ENCODE measurements at places on chromosomes 1 and 21.
A peak's percentile ranks its signal among the peaks of the same experiment; 100 is the strongest.

- H3K36me3 ChIP-seq: no peaks in the 10 kb centered on the region
- no peaks in the 10 kb centered on the region for H3K4me1 ChIP-seq
- no peak overlapping the region for H3K27ac ChIP-seq
- no peak overlapping the region for H3K4me3 ChIP-seq
- no peak for DNase-seq
- no peaks in the 10 kb centered on the region for H3K27me3 ChIP-seq
These were observed 111.7 kb downstream of the DUSP10 start for GRCh38 chr1:221630236-221630635.

GRCh38 chr1:169697755-169698154, 13.7 kb downstream of the SELL start:
- no peaks in the 10 kb centered on the region for H3K36me3 ChIP-seq
- no peaks in the 10 kb centered on the region for H3K27me3 ChIP-seq
- no peaks in the 10 kb centered on the region for H3K4me1 ChIP-seq

- no peak overlapping the region for H3K27ac ChIP-seq
- no peak overlapping the region for H3K4me3 ChIP-seq
- no peaks in the 10 kb centered on the region for H3K27me3 ChIP-seq
- H3K4me1 ChIP-seq: no peaks in the 10 kb centered on the region
These were observed 238.1 kb downstream of the LRRC40 start for GRCh38 chr1:69967245-69967766.

GRCh38 chr1:169048043-169048442, 58.4 kb upstream of the ATP1B1 start:
- no peaks in the 10 kb centered on the region for H3K27me3 ChIP-seq
- no peaks in the 10 kb centered on the region for H3K4me1 ChIP-seq
- no peaks in the 10 kb centered on the region for H3K36me3 ChIP-seq

DNA sequence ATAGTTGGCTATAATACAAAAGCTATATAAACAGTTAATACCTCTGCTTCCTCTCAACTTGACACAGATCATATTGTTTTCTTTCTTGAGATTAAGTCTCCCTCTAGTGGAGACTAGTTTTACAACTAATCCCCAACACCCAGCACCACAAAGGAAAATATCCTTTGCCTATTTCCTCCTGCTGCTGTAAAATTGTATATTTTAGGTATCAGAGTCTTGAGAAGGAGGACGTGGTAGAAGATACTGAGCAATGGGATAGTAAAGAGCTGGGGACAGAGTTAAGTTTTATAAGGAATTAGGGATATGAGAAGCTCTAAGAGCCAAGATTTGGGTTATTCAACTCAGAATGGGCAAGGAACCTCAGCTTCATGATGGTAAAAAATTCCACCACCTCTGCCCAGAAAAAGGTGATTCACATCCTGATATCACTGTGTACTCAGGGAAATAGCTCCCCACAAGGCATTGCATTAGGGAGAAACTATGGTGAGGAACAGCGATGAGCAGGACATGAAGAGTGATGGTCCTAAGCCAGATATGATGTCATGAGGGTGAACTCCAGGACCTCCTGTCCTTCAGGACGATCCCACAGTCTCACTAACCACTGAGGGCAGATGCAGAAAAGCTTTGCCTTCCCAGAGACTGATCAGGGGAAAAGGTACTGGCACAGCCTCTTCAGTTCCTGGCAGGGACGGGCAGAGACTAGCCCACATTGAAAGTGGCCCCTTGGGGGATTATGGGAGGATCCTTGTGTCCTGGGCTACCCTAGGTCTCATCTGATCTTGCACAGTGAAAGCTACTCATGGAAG, 14.7 kb upstream of the CFAP126 start:
- peaks cover 16% of the 10 kb centered on the region for H3K4me1 ChIP-seq
- no peaks in the 10 kb centered on the region for H3K36me3 ChIP-seq
- H3K27ac ChIP-seq: peak overlapping the region; percentile 84
- no peaks in the 10 kb centered on the region for H3K27me3 ChIP-seq

GRCh38 chr1:78005755-78006154, 1.0 kb downstream of the DNAJB4 start:
- H3K36me3 ChIP-seq: peaks cover 8% of the 10 kb centered on the region
- peak overlapping the region; percentile 80 for H3K27ac ChIP-seq
- H3K4me1 ChIP-seq: peaks cover 40% of the 10 kb centered on the region
- H3K4me3 ChIP-seq: peak overlapping the region; percentile 44
- H3K27me3 ChIP-seq: no peaks in the 10 kb centered on the region

DNA sequence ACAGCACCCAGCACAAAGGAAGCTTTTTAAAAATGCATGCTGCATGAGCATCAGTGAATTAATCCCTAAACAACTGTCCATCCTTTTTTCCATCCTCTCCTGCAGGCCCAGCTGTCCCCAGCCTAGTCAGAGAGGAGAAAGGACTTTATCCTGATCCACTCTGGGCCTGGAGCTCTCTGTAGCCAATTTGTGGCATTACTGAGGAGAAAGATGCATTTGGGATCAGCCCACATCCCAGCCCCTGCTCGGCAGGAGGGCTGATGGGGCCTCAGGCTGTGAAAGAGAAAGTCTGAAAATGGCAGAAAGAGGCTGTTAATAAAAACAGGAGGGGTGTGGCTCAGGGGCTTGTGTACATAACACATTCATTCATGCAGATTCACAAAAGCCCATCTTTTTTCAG, 37.5 kb upstream of the ATP2B4 start:
- DNase-seq: no peak
- no peaks in the 10 kb centered on the region for H3K27me3 ChIP-seq

DNA sequence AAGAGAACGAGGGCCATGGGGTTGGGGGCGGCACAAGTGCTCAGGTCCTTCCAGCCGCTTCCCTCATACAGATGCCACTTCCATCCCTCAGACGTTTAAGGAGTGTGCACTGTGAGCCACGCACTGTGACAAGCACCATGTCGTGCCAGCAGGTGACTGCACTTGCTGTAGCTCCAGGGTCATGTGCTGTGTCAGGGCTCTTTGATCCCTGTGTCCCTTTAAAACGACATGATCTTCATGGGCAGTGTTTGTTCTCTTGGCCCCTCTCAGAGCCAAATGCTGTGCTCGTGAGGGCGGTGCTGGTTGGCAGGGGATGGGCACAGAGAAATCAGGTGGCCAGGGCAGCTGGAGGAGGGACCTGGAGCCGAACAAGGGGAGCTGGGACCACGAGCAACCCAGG, 19.9 kb downstream of the IL10RB start:
- no peaks in the 10 kb centered on the region for H3K36me3 ChIP-seq
- peaks cover 10% of the 10 kb centered on the region for H3K4me1 ChIP-seq
- H3K27me3 ChIP-seq: no peaks in the 10 kb centered on the region

DNA sequence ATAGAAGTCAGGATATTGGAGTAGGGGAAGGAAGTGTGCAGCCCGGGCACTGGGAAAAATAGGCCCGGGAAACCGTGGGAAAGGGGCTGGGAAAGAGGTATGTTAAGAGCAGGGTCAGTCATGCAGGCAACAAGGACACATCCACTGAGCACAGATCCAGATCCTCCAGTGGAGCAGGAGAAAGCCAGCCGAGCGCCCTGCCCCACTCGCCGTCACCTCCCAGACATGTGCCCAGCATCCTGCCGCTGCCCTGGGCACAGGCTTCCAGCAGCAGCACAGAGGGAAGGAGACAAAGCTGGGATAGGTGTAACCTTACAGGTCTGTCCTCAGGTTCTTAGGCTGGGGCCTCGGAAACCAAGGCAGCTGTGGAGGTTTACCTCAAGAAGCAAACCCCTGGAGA, 64.2 kb downstream of the FAM163A start:
- H3K4me3 ChIP-seq: no peak overlapping the region
- DNase-seq: no peak
- H3K4me1 ChIP-seq: no peaks in the 10 kb centered on the region
- peaks cover 3% of the 10 kb centered on the region for H3K27me3 ChIP-seq
- no peaks in the 10 kb centered on the region for H3K36me3 ChIP-seq

DNA sequence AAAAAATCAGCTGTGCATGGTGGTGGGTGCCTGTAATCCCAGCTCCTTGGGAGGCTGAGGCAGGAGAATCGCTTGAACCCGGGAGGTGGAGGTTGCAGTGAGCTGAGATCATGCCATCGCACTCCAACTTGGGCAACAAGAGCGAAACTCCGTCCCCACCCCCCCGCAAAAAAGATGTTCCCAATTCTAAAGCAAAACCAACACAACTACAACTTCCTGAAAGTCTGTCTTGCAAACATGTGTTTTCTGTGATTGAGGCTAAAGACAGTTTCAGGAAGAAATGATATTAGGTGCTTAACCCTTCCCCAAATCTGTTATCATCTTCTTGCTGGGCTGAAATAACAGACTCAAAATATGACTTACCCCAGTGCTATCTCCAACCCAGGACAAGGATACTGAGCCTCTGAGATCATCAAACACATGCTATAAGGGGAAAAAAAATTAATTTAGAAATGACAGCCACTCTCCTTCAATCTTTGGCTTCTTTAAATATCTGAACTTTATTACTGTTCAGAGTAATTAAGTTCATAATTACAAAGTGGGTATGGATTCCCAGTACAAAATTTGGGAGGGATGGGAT, 28.5 kb downstream of the SORT1 start:
- H3K4me1 ChIP-seq: peaks cover 19% of the 10 kb centered on the region
- H3K27me3 ChIP-seq: no peaks in the 10 kb centered on the region
- no peak overlapping the region for H3K4me3 ChIP-seq
- no peak for DNase-seq
- no peak overlapping the region for H3K27ac ChIP-seq

DNA sequence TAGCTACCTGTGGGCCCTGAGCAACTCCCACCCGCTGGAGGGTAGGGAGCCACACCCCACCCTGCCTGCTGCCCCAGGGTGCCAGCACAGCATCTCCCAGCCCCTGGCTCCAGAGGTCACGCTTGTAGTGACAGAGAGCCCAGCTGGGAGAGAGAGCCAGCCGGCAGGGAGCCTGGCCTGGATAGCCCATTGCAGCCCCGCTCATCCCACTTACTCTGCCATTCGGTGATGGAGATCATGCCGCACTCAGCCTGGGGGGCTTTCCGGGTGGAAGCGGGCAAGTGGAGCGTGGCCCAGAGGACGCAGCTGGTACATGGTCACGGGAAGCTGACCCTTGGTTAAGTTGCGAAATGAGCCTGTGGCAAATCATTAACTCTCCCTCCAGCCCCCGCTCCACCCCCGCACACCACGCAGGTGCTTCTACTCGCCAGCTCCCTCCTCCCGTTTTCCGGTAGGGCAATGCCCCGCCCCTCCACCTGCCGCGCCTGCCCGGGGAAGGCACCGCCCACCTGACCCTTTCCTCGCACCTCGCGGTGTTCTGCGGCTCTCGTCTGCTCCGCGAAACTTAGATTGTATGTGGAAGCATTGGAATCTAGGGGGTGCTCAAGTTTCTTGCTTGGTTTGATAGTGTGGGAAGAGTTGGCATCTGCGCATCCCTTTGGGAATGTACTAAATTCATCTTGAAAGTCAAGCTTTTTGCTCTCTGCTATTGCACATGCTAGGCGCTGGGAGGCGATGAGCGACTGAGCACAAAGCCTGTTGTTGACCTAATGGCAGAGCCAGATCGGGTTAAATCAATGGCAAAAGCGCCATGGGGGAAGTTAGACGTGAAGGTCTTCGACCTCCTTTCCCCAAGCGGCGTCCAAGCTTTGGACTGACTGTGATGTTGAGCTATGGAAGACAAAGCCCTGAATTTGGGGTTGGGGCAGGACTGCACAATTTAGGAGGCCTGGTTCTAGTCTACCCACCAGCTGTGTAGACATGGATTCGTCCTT, at the start of gene GOLT1A:
Gene GOLT1A (minus strand): TSS at position 321 of the 995 bp plus-strand sequence. CDS start 82 bp downstream, at position 239.
- no peak for DNase-seq
- H3K27ac ChIP-seq: no peak within 1 kb of the TSS
- no peaks in the 10 kb centered on the region for H3K27me3 ChIP-seq
- no peaks in the 10 kb centered on the region for H3K36me3 ChIP-seq
- H3K4me1 ChIP-seq: no peaks in the 10 kb centered on the region
- peak within 1 kb of the TSS; percentile 5 for H3K4me3 ChIP-seq

GRCh38 chr1:116817582-116818064, 63.4 kb downstream of the CD2 start:
- no peak for DNase-seq
- H3K4me1 ChIP-seq: no peaks in the 10 kb centered on the region
- no peaks in the 10 kb centered on the region for H3K27me3 ChIP-seq
- H3K27ac ChIP-seq: no peak overlapping the region
- no peak overlapping the region for H3K4me3 ChIP-seq
- H3K36me3 ChIP-seq: no peaks in the 10 kb centered on the region

- DNase-seq: no peak
- no peaks in the 10 kb centered on the region for H3K36me3 ChIP-seq
- no peak overlapping the region for H3K27ac ChIP-seq
- H3K27me3 ChIP-seq: no peaks in the 10 kb centered on the region
These were observed 80.8 kb downstream of the C21orf91 start for GRCh38 chr21:17738176-17738953.

GRCh38 chr1:57844382-57844980, 420.6 kb upstream of the DAB1 start:
- H3K27me3 ChIP-seq: no peaks in the 10 kb centered on the region
- H3K36me3 ChIP-seq: no peaks in the 10 kb centered on the region
- no peak overlapping the region for H3K4me3 ChIP-seq
- peaks cover 42% of the 10 kb centered on the region for H3K4me1 ChIP-seq
- peak overlapping the region; percentile 98 for H3K27ac ChIP-seq

GRCh38 chr1:175319112-175319911, 126.7 kb upstream of the KIAA0040 start:
- H3K27me3 ChIP-seq: no peaks in the 10 kb centered on the region
- DNase-seq: no peak

- no peaks in the 10 kb centered on the region for H3K36me3 ChIP-seq
- H3K27me3 ChIP-seq: no peaks in the 10 kb centered on the region
- peak overlapping the region; percentile 83 for H3K4me3 ChIP-seq
- no peak for DNase-seq
- peak overlapping the region; percentile 90 for H3K27ac ChIP-seq
These were observed 774 bp upstream of the DYRK1A start for GRCh38 chr21:37365517-37366481.

GRCh38 chr1:188652678-188653077, 1823.9 kb downstream of the PLA2G4A start:
- no peaks in the 10 kb centered on the region for H3K36me3 ChIP-seq
- H3K4me3 ChIP-seq: no peak overlapping the region
- no peaks in the 10 kb centered on the region for H3K27me3 ChIP-seq
- no peak for DNase-seq

- DNase-seq: no peak
- peaks cover 20% of the 10 kb centered on the region for H3K4me1 ChIP-seq
These were observed at the start of gene SCMH1 for GRCh38 chr1:41241749-41242341. TSS of gene SCMH1 (minus strand) at chr1:41242306. CDS start at chr1:41186133, 56,173 bp downstream.

DNA sequence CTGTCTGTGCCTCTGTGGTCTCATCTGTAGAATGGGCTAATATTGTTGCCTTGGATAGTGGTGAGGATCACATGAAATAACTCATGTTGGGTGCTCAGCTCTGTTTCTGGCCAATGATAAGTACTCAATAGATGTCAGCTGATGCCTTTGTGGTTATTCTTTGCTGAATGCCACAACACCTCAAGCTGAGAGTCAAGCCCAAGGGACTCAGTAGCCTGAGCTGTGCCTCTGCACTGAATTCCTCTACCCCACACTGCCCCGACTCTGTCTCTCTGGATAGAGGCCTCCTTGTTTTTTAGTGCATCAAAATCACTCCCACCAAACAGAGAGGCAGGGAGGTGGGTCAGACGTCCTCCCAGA, 196.1 kb upstream of the VAMP3 start:
- H3K4me1 ChIP-seq: peaks cover 23% of the 10 kb centered on the region
- no peaks in the 10 kb centered on the region for H3K36me3 ChIP-seq
- H3K4me3 ChIP-seq: no peak overlapping the region

- H3K27me3 ChIP-seq: no peaks in the 10 kb centered on the region
- H3K4me1 ChIP-seq: no peaks in the 10 kb centered on the region
- no peaks in the 10 kb centered on the region for H3K36me3 ChIP-seq
These were observed 124.2 kb upstream of the OLFM3 start for GRCh38 chr1:102120910-102121309.
